Fibroblast of lung (primary cell): ENCODE measurements at places on chromosomes 16 and 17. TPM values are rescaled to one million over a fixed set of nuclear protein-coding genes. Genes with fewer than 3 reads are reported as not detected.

TBC1D3B gene
- 1.8 and 2.3 TPM in 2 replicates for total RNA-seq

KRTAP9-2 gene
- total RNA-seq: not detected in 2 replicates

- no peaks in the 10 kb centered on the region for H3K4me1 ChIP-seq
- H3K4me3 ChIP-seq: no peak overlapping the region
- no peak overlapping the region for H3K27ac ChIP-seq
Measured at GRCh38 chr17:72924196-72924595, 168.3 kb downstream of the SLC39A11 start.

GRCh38 chr17:49556223-49556943 lies 19.3 kb upstream of the NXPH3 start:
- H3K27ac ChIP-seq: no peak overlapping the region
- no peaks in the 10 kb centered on the region for H3K36me3 ChIP-seq
- no peak overlapping the region for H3K4me3 ChIP-seq
- no peaks in the 10 kb centered on the region for H3K4me1 ChIP-seq

DNA sequence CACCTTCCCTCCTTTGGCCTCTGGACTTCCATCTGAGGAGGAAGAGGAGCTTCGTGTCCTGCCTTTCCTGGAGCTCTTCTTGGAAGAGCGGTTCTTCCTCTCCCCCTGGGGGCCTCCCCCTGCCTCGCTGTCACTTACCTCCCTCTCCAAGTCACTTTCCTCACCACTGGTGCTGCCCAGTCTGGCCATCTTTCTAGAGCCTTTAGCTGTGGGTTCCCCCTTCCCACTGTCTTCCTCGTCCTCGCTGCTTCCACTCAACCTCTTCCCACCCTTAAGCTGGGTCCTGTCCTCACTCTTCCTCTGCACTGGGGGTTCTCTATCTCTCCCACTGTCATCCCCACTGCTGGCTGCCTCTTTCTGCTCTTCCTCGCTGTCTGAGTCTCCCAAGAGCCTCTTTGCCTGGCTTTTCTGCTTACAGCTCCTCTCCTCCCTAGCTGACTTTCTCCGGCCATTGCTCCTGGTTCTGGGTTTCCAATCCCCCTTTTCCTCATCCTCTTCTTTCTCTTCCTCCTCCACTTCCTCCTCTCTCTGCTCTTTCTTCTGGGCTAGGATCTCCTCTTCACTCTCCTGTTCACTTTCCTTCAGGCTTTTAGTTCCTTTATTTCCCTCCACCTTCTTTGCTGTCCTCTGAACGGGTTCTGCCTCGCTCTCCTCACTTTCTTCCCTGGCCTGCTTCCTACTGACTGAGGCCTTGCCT lies 1.4 kb downstream of the HIRIP3 start:
- H3K4me1 ChIP-seq: peaks cover 14% of the 10 kb centered on the region
- peak overlapping the region; percentile 97 for H3K27ac ChIP-seq
- H3K36me3 ChIP-seq: peaks cover 14% of the 10 kb centered on the region
- no peaks in the 10 kb centered on the region for H3K27me3 ChIP-seq

- peaks cover 7% of the 10 kb centered on the region for H3K27me3 ChIP-seq
- H3K4me1 ChIP-seq: no peaks in the 10 kb centered on the region
- no peaks in the 10 kb centered on the region for H3K36me3 ChIP-seq
- H3K4me3 ChIP-seq: no peak overlapping the region
Measured at GRCh38 chr17:21459536-21459935, 83.4 kb downstream of the KCNJ12 start.

- H3K27me3 ChIP-seq: no peaks in the 10 kb centered on the region
- no peaks in the 10 kb centered on the region for H3K36me3 ChIP-seq
- no peak for DNase-seq
- no peak overlapping the region for H3K27ac ChIP-seq
- H3K4me3 ChIP-seq: no peak overlapping the region
- peaks cover 31% of the 10 kb centered on the region for H3K4me1 ChIP-seq
Measured at GRCh38 chr17:59370593-59371299, 39.3 kb downstream of the YPEL2 start.

GRCh38 chr16:273547-274421 lies 2.0 kb downstream of the RGS11 start:
- no peaks in the 10 kb centered on the region for H3K4me1 ChIP-seq
- no peak for DNase-seq
- no peaks in the 10 kb centered on the region for H3K36me3 ChIP-seq
- H3K4me3 ChIP-seq: no peak overlapping the region
- H3K27ac ChIP-seq: no peak overlapping the region

DNA sequence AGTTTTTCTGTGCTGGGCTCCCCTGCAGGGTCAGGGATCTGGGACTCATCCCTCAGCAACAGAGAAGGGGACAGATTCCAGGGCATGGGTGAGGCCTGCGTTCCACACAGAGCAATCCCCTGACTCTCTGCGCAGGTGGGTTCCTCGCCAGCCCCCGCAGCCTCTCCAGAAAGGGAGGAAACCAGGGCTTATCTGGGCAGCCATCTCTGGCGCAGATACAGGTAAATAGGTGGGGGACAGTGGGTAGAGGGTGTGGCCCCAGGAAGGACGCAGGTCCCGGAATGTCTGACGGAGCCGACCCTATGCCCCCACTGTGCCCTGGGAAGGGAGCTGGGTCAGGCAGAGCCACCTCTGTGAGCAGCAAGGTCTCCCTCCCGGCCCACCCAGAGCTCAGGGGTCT lies 23.2 kb downstream of the PIEZO1 start:
- H3K27me3 ChIP-seq: no peaks in the 10 kb centered on the region
- no peak overlapping the region for H3K4me3 ChIP-seq
- H3K4me1 ChIP-seq: peaks cover 15% of the 10 kb centered on the region
- no peak for DNase-seq
- H3K27ac ChIP-seq: no peak overlapping the region

DNA sequence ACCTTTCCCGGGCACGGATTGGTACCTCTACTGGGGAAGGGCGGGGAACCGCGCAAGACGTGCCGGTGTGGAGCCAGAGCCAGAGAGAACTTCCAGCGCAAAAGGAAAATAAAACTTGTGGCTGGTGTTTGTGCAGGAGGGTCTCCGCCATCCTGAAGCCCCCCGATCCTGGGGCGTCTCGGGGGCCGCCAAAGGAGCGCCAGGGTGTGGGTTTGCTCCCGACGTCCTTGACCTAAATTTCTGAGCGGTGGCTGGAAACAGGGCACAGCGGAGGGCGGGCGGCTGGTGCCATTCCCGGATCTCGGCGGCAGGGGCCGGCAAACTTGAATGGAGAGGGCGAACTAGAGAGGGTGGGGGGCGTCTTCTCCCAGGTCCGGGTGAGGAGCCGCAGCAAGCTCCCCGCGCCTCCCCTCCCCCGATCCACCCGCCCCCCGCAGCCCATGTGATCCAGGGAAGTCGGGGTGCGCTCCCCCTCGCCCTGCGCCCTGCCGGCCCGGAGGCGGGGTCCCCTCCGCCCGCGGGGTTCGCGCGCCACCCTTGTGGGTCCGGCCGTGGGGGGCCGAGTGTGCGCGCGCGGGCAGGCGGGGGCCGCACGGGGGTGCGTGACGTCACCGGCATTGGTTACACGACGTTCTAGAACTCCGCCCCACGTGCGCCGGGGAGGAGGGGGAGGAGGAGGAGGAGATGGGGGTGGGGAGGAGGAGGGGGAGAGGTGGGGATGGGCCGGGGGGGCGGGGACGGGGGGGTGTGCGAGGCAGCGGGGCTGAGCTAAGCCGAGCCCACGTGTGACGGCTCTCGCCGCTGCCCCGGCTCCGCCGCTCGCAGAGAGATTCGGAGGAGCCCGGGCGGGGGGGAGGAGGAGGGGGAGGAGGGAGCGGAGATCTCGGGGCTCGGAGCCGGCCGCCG lies at the start of gene MSI2:
Gene MSI2, plus strand, starts transcription at position 748 of the 906 bp plus-strand sequence. CDS start 220 bp downstream, outside the sequence.
- peaks cover 3% of the 10 kb centered on the region for H3K4me1 ChIP-seq
- no peak within 1 kb of the TSS for H3K27ac ChIP-seq
- peaks cover 9% of the 10 kb centered on the region for H3K27me3 ChIP-seq
- H3K4me3 ChIP-seq: peak within 1 kb of the TSS; percentile 74

GRCh38 chr16:80990577-80990976 lies 16.1 kb downstream of the CMC2 start:
- no peak for DNase-seq
- no peak overlapping the region for H3K4me3 ChIP-seq
- peaks cover 10% of the 10 kb centered on the region for H3K4me1 ChIP-seq
